ENCODE measurements at places on chromosomes 5 and 9.

DNA sequence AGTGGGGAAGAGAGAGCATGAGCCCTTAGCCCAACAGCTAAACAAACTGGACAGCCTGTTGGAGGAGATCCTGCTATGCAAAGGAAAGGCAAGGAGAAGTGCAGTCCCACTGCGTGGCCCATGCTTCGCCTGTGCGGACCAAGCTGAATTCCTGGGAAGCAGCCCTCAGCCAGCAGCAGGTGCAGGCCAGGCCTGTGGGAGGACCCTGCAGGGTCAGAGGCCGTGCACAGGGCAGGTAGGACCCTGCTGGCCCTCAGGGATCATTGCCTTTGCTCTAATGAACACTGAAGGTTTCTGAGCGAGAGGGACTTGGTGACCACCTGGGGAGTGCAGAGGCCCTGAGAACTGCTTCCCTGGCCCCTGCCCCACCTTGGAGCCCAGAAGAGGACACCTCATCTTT, 6.0 kb upstream of the SLC6A19 start:
- DNase-seq = no peak

DNA sequence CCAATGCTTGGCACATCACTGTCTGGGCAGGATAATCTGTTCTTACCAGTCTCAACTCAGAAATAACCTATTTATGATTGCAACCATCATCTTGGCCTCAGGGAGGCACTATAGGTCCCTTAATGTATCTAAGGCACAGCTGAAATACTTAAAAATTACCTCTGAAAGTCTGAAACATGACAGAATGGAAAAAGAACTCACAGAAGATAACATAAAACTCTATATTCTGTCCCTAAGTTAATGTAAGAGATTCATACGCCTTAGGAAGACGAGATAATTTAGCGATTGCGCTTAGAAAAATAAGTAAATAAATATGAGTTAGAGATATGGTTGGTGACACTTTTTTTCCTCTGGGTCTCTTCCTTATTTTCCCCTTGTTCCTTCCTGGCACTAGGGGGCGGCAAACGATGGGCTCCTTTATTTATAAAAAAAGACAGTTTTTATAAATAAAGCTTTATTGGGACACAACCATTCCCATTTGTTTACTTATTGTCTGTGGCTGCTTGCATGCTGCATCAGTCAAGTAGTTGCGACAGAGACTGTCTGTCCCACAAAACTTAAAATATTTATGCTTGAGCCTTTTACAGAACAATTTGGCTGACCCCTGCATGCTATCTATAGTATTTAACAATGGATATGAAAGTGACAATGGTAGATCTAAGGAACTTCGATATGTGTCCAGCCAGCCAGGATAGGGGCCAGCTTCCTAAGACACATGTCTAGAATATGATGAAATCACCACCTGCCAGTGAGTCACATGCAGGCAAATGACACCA, 79.6 kb downstream of the PDE4D start:
- peak; percentile 17 for DNase-seq

DNA sequence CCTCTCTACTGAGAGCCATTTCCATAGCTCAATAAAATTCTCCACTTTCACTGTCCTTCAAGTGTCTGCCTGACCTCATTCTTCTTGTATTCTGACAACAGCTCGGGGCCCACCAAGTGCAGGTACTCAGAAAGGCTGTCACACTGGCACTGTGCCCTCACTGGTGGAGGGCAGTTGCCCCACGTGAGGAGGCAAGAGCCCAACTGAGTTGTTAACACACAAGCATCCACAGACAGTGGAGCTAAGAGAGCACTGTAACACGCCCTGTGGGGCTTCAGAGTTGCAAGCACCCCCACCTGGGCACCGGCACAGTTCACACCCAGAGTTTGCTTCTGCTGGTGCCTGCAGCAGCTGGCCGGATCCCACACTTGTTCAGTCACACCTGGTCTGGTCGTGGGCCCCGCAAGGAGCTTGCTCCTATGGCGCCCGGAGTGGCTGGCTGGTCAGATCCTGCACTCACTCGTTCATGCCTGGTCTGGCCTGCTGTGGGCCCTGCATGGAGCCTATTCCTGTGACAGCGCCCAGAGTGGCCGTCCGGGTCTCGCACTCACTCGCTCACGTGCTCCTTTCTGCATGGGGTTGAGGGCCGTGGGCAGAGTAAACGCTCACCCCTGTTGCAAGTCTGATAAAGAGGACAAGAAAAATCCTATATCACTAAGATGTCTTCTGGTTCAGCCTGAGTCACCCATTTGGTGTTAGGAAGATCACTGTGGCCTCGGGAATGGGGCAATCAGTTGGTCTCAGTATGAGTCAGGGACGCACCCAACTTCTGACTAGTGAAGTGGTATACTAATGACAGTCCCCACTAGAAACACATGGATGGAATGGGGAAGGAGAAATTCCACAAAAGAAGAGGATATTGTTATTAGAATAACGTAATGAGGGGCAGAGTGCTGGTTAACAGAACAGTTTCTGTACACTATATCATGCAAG, 87.0 kb upstream of the CCNH start:
- DNase-seq = no peak

GRCh38 chr5:36079200-36079781, 12.6 kb upstream of the UGT3A2 start:
- DNase-seq = no peak

- peak; percentile 16 for DNase-seq
These were observed 272.9 kb upstream of the PTGER4 start for GRCh38 chr5:40406741-40407211.

DNA sequence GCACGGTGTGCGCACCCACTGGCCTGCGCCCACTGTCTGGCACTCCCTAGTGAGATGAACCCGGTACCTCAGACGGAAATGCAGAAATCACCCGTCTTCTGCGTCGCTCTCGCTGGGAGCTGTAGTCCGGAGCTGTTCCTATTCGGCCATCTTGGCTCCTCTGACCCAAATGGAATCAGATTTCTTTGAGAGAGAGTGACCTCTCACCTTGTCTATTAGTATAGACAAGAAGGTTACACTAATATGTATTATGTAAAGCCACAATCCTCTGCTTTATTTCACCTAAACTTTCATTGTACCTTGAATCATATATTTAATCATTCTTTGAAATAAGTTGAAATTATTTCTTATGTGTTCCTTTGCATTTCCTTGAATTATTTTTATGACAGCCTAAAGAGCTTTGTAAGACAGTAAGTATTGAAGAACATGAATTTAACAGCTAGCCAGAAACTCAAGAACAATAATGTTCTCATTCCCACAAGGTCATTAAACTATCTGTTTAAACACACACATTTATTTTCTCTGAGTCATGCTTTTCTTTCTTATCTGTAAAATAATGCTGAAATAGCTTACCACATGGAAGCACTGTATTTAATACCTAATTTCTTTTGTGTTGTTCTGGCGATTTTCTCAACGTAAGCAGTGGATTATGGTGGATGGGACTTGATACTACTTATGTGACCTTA, 91.8 kb upstream of the DMRTA1 start:
- no peak for DNase-seq

- DNase-seq = no peak
These were observed 1209.1 kb downstream of the CDH12 start for GRCh38 chr5:21644032-21644431.
